GM19239 (cell line): ENCODE measurements at places on chromosomes 5 and 9.

DNA sequence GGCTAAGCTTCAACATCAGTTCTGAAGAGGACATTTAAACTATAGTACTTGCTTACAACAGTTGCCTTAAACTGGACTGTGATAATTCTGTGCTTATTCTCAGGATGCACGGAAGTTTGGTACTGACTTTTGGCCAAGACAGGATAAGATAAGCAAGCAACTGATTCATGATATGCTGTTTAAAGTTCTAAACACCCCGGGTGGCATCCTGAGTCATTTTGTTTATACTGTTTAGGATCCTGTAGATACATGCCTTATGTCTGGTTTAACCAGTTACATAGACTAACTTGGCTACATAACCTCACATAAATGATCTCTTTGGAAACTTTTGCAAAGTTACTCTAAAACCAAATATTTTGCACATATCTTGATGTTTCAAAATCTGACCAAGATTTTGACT, 95.9 kb downstream of the CDH9 start:
- DNase-seq = no peak

DNA sequence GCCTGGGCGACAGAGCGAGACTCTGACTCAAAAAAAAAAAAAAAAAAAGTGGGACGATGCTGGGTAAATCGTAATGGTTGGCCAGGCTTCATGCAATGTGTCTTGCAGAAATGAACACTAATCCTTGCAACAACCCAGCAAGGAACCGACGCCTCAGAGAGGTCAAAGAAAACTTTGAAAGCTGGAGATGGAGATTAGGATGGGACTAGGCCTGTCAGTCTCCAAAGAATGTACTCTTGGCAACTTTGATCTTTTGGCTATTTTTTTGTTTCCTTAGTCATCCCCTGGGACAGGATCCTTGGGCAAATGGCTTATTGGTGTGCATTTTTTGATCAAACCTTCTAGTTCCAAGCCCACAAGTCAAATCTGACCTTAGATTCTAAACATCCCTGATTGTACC, 10.6 kb upstream of the PWWP2A start:
- DNase-seq = no peak

- no peak for DNase-seq
These were observed 17.5 kb downstream of the TRIP13 start for GRCh38 chr5:909994-910768.

- peak; percentile 34 for DNase-seq
These were observed 269.5 kb downstream of the SEC61B start for GRCh38 chr9:99491408-99492158.

DNA sequence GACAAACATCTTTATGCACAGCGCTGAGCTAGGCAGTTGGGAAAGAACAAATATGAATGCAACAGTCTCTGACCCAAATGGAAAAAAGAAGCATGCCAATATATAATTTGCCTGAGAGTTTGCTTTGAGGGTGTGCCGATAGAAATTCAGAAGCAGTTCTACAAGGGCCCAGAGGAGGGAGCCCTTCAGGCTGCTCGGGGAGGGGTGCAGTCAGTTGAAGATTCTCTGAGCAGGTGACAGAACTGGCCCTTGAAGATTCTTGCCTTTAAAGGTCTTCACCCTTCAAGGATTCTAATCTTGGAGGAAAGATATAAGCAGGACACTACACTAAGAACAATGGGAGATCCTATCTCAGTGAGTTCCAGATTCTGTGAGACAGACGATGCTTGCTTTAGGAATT, 3.7 kb upstream of the PAPPA start:
- no peak for DNase-seq

GRCh38 chr5:77328930-77329647, 118.6 kb downstream of the PDE8B start:
- DNase-seq = no peak
